ENCODE measurements at places on chromosomes 3 and 15.

DNA sequence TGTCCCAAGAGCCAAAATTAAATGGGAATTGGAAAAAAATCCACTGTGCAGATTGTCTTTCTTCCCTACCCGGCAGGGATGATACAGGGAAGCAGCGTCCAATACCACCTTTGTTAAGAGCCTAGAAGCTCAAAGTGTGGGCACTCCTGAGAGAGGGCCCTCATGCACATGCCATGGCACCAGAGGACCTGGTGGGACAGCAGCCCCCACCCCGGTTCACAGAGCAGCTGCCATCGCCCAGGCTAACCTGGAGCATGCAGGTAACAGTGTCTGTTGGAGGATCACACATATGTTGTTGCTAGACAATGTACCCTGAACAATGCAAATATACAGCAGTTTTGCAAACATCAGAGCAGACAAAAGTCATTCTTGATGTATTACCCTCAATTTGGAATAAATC is 206.5 kb downstream of the TJP1 start:
- DNase-seq = no peak

DNA sequence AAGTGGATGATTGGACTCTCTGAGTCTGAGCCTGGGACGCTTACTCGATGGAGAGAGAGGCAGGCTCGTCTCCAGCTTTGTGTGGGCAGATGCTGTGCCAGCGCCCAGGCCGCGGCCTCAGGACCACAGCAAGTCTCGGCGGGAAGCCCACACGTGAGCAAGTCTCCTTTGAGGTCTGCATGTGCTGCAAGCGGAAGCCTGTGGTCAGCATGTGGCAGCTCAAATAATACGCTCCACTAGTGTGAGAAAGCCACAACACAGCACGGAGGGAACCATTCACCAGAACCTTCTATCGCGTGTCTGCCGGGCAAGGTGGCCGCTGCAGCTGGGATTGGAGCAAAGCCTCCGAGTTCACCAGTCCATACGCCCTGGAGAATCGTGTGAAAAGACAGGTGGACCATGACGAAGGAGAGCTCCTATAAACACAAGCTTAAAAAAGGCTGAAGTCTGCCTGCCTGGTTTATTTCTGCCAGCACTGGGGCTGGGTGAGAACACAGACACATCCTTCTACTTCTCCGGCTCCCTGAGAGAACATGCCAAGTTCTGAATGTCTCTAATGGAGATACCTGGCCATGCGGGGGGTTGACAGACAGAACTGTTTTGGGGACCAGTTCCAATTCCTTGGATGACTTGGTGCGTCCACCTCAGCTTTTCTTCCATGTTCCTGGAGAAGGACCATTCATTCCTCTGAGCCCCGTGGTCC is 82.0 kb upstream of the LRIG1 start:
- DNase-seq = peak; percentile 17

DNA sequence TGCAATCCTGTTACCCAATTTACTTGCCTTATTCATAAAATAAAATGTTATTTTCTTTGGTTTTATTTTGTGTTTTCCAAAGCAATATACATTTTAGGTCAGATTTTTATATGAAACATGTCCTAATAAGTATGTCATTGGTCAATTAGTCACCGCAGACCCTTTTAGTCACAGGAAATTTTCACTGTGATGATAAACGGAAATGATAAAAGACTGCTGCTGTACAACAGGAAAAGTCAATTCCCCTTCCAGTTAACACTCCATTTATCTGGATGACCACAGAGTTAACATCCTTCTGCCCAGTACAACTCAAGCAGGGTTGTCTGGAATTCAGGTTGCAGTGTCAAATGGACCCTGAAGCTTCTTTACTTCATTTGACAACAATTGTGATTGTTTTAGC is 175.2 kb downstream of the LSAMP start:
- no peak for DNase-seq

DNA sequence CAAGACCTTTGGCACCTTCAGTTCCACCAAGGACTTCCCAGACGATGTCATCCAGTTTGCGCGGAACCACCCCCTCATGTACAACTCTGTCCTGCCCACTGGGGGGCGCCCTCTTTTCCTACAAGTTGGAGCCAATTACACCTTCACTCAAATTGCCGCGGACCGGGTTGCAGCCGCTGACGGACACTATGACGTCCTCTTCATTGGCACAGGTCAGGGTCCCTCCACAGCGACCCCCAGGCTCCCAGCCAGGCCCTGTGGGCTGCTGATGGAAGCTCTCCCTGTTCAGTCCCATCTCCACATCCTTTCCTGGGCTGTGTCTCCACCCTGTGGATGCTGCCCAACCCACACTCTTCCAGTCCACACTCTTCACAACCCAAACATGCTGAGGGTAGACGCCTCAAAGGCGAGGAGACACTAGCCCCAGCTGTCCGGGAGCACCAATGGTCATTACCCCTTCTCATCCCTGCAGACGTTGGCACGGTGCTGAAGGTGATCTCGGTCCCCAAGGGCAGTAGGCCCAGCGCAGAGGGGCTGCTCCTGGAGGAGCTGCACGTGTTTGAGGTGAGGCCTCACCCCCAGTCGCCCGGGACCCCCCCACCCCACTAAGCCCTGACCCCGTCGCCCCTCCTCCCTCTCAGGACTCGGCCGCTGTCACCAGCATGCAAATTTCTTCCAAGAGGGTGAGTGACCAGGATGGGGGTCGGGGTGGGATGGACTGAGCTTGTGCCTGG is 4.3 kb upstream of the LSMEM2 start:
- peak; percentile 55 for DNase-seq

DNA sequence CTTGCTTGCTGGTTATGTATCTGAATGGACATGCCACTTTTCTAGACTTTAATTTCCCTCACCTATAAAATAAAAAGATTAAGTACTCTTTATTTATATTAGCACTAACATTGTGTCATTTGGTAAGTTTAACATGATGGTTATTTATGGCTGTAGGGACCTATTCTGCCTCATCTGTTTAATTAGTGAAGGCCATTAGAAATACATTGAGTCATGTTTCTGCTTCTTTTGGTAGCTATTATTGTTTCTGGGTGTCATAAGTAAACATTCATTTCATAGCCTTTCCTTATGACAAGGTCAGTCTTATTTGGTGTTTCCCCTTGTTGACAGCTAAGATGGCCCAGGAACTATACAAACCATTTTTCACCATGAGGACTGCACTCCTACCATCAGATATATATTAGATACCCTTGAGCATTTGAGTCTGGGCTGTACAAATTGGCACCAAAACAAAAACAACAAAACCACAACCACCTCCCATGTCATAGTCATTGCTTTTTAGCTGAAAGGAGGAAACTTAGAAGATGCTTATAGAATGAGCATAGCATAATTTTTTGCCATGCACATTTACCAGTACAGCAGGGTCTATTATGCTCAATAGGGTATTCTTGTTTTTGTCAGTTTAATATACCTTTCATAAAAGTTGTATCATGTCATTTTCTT is 39.3 kb downstream of the SRP14 start:
- no peak for DNase-seq

- DNase-seq = no peak
Measured at GRCh38 chr15:91950631-91951329, 97.3 kb downstream of the SLCO3A1 start.

- DNase-seq = no peak
Measured at GRCh38 chr3:36871379-36872126, 73.3 kb downstream of the TRANK1 start.

DNA sequence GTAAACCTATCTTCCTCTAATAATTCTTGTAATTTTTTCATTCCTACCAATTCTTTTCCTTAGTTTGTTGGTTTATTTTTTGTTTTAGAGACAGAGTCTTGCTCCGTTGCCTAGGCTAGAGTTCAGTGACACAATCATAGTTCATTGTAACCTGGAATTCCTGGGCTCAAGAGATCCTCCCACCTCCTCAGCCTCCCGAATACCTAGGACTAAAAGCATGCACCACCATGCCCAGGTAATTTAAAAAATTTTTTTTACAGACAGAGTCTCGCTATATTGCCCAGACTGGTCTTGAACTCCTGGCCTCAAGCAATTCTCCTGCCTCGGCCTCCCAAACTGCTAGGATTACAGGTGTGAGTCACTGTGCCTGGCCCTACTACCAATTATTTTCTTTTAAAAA is 220.2 kb downstream of the ERC2 start:
- DNase-seq = no peak

- no peak for DNase-seq
Measured at GRCh38 chr3:144045766-144046165, 74.1 kb downstream of the DIPK2A start.

DNA sequence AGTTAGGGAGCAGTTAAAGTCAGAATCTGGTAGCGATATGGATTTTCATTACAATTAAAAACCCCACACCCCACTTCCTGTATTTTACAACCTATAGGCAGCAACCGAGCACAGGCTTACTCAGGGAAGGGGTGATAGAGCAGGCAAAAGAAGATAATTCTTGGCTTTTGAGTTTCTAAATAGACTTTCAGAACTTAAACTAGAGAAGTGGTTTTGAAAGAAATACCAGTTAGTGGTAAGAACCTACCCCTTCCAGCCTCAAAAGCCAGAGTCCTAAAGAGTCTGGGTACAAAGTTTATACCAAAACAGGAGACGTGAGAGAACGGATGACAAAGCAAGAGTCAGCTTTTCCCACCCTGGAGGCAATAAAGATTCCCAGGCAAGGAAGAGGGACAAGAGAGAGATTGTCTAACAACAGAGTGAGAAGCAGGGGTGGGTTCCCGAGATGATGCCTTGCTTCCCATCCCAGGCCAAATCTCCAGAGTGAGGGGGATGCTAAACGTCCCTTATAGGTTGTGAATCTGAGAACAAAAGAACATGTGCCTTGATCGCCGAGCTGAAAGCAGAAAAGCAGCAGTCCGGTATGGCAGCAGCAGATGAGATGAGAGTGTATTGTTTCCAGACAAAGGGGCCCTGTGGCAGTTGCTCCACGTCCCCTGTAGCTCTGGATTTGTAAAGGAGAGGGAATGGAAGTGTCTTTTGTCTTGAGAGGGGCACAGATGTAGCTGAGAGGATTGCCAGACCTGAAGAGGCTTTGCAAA is 36.8 kb downstream of the KLHL6 start:
- no peak for DNase-seq

GRCh38 chr3:155308831-155309230 is 15.3 kb upstream of the STRIT1 start:
- DNase-seq = no peak

DNA sequence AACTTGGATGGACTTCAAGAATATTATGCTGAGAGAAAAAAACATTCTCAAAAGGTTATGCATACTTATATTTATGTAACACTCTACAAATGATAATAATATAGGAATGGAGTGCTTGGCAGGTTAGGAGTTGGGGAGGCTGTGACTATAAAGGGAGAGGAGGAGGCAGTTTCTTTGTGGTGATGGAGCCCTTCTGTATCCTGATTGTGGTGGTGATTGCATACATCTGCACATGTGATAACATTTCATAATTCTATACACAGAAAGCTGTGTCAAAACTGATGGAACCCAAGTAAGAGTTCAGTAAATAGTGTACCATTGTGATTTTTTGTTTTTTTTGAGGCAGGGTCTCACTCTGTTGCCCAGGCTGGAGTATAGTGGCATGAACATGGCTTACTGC is 31.7 kb upstream of the FAM3D start:
- no peak for DNase-seq

DNA sequence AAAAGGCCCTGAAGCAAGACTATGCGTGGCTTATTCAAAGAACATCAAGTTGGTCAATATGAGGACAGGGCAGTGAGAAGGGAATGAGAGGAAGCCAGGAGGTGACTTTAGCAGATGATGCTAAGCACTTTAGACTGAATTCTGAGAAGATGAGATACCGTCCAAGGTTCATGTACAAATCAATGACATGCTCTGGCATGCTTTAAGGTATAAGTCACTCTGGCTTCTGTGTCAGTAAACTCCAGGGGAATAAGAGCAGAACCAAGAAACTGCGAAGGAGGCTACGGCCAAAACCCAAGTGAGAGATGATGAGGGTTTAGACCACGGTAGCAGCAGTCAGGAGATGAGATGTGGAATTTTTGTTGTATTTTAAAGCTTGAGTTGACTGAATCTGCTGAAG is 8.9 kb upstream of the CCDC50 start:
- DNase-seq = no peak

DNA sequence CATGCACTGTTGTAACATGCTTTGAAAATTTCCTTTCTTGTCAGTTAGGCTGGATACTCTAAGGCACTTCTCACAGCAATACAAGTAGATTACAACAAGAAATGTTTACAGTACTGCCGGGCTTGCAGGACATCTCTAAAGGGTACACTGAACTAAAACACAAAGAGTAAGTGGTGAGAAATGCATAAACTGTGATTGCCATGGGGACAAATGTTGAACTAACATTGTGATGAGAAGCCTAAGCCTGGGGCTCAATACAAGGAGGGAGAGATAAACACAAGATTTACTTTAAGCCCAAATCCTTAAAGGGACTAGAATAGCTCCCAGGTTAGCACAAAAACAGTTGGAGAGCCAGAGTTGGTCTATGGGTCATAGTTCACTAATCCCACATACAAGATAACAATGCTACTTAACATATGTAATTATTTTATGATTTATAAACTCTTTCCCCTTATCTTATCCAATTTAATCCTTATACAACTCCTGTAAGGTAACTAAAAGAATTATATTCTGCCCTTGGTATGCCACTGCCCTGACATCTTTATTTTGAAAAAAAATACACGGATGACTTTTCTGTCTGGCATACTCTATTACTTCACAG is 126.9 kb downstream of the THRB start:
- DNase-seq = no peak

- DNase-seq = no peak
Measured at GRCh38 chr3:98806521-98806920, 43.4 kb downstream of the ST3GAL6 start.

DNA sequence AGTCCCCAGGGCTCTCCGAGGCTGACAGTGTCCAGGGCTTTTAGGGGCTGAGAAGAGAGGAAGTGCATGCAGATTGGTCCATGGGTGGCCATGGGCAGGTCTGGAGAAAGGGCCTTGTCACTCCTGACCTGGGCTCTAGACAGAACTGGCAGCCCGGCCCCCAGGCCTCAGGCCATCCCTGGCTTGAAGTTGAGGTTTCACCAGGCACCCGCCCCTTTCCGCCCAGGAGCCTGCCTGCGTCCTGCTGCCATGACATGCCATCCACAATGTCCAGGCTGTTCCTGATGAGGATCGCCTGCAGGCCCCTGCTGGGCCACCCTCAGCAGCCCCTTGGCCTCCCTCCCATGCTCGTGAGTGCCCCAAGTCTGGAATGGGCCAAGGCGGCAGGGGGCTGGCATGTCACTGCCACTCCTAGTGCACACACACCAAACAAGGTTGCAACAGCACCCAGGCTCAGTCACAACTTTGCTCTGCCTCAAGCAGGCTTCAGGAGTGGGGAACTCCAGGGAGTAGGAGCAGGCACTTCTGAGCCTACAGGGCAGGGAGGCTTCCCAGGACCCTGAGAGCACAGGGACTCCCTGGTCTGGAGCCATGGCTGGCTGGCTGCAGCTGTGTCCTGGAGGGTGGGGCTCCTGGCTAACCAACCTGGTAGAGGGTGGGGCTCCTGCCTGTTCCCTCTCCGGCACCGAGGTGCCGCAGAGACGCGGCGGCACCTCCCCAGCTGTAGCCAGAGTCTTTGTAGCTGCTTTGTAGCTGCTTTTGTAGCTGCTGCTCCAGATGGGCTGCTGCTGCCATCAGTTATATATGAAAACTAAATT is 1457.1 kb upstream of the GBE1 start:
- no peak for DNase-seq

All from GM19239 (cell line).